ENCODE measurements at places on chromosomes 2 and 18.

DNA sequence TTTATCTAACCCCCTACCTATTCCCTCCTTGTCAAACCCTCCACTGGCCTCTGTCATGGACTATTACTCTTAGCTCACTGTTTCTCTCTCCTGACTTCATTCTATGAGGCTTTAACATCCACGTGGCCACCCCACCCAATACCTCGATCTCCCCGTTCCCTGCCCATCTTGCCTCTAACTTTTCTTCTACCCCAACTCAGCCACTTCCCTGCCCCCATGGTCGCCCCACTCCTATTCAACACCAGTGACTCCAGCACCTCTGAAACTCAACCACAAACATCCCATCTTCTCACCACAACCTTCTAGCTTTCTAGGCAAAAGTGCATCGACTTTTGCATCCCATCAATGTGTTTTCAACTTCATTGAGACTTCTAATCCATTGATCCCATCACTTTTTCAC lies 94.2 kb upstream of the EPAS1 start:
- DNase-seq, result no peak

DNA sequence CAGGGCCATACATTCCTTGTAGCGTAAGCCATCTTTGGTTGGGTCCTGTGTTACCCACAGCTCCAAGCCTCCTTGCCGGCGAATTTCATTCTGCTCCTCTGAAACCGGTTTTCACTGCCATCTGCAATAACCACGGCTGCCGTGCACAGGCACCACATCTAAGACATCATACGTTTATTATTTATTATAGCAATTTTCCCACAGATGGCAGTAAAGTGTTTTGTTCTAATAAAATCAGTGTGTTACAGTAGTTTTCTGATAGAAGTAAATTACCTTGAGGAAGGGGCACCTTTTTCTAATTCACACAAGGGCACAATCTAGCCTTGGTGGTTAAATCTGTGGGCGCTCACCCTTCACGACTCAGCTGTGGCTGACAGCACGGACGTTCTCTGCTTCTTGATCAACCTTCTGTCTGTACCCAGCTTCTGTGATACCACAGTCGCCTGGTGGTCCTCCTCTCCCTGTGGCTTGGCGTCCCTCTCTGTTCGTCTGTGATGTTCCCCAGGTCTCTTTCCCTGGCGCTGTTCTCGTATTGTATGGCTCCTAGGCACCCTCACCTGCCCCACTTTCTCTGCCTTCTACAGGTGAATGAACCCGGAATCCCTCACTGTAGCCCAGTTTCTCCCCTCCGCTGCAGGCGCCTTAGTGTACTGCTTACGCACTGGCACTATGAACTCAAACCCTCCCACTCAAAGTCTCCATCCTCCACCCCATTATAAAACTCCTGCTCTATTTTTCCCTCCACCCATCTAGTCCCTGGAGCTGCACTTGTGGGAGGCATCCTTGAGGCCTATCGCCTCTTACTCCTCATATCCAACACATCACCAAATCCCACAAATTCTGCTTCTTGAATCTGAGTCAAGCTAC lies 236.8 kb downstream of the DYSF start:
- no peak for DNase-seq

DNA sequence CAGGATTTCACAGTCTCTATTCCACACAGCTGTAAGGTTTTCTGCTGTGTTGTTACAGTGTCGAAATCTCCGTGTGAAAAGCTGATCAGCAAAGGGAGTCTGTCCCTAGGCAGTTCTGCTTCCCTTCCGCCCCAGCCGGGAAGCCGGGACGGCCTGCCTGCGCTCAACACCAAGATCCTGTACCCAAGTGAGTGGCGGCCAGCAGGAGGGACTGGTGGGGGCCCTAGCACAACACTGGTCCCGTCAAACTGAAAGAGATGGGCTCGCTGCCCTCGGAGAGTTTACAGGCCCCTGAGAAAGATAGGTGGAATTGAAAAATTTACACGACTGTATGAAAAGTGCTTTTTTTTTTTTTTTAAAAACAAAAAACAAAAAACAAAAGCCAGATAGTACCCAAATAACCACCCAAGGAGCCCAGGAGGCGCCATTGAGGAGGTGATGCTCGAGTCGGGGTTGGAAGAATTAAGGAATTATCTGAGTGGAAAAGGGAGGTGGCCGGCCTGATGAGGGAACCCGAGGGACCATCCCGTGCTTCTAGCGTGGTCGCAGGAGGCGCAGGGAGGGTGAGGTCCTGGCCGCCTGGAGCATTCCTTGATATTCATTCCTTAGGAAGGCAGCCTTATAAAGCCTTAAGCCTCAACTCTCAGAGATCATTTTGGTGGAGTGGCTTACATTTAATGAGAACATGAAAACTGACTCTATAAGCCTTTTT lies 96.7 kb downstream of the DGKD start:
- DNase-seq, result no peak

DNA sequence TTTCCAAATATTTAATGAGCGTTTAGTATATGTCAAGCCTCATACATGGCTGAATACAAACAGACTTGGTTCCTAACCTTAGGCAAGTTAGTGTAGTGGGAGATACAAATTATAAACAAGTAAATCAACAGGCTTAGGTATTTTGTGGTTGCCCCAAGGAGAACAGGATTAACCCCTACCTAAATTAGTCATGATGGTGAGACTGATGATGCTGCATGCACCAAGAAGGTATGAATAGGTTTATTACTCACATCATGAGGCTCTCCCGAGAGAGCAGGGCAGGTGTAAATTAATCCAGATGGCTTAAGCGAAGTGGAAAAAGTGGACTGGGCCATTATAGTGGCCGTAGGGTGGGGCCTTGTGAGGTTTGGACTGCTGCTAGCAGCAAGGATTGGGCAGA lies 118.1 kb upstream of the GCFC2 start:
- no peak for DNase-seq
